ENCODE measurements at places on chromosomes 12 and 14. TPM values are rescaled to one million over a fixed set of nuclear protein-coding genes. Genes with fewer than 3 reads are reported as not detected.

GRCh38 chr14:22303589-22304195, 285.3 kb downstream of the DAD1 start:
- no peaks in the 10 kb centered on the region for H3K36me3 ChIP-seq
- no peak for DNase-seq

GRCh38 chr12:119631930-119632678, 35.8 kb upstream of the PRKAB1 start:
- H3K4me3 ChIP-seq: no peak overlapping the region
- peaks cover 12% of the 10 kb centered on the region for H3K27me3 ChIP-seq
- no peaks in the 10 kb centered on the region for H3K4me1 ChIP-seq
- DNase-seq: no peak
- no peak overlapping the region for H3K27ac ChIP-seq

Gene CREBL2
- 15.2 TPM for total RNA-seq

DNA sequence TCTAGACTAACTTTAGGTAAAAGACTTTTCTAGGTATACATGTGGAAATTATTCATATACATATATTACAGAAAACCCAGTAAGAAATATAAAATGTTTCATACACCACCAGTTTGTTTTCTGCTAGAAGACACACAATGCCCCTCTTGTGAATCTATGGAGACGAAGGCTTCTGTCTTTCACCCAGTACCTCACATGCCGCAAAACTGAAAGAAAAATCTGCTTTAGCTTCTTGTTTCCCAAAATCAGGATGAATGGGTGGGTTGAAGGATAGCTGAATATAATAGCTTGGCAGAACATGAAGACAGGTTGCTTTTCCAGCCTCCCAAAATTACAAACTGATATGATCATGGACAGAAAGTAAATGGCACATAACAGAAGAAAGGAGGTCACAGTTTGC, 1.3 kb downstream of the TAS2R30 start:
- no peaks in the 10 kb centered on the region for H3K27me3 ChIP-seq
- no peak for DNase-seq
- H3K4me3 ChIP-seq: no peak overlapping the region
- no peaks in the 10 kb centered on the region for H3K36me3 ChIP-seq

DNA sequence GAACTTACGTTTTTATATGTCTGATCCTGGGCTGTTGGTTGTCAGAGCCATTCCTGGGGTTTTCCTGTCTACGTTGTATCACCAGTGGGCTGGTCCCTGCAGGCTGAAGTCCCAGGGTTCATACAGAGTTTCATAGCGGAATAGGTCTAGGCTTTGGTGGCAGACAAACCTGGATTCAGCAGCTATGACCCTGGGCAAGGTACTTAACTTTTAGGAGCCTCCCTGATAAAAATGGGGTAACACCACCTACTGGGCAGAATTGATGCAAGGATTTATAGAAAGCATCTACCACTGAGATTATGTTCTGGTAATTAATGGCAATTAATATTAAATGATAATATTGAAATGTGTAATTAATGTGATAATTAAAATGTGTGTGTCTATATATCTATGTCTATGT, 141.2 kb downstream of the SYNE2 start:
- no peaks in the 10 kb centered on the region for H3K27me3 ChIP-seq
- H3K36me3 ChIP-seq: peaks cover 13% of the 10 kb centered on the region
- H3K4me3 ChIP-seq: no peak overlapping the region
- H3K27ac ChIP-seq: no peak overlapping the region

Gene ADAM21
- total RNA-seq: 0.10 TPM

GRCh38 chr12:113108308-113108707, 27.3 kb downstream of the RASAL1 start:
- H3K4me3 ChIP-seq: no peak overlapping the region
- DNase-seq: no peak
- no peaks in the 10 kb centered on the region for H3K4me1 ChIP-seq
- peaks cover 5% of the 10 kb centered on the region for H3K27me3 ChIP-seq
- no peaks in the 10 kb centered on the region for H3K36me3 ChIP-seq
- no peak overlapping the region for H3K27ac ChIP-seq

GRCh38 chr12:6044082-6044481, 80.4 kb downstream of the VWF start:
- H3K4me3 ChIP-seq: no peak overlapping the region
- no peak for DNase-seq
- no peaks in the 10 kb centered on the region for H3K27me3 ChIP-seq

Gene CIROP
- not detected for total RNA-seq

DNA sequence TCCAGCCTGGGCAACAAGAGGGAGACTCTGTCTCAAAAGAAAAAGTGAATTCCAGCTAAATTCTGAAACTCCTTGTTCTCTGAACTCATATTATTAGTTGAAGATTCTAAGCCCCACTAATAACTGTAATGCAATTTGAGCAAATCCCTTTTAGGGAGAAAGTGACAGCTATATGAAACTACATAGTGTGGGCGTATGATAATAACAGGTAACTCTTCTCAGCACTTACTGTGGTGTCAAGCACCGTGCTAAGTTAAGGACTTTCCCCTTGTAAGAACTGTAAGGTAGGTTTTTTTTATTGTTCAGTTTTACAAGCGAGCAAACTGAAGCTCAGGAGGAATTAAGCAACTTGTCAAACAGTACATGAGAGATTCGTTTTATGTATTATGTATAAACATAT, 5.4 kb downstream of the ANKRD13A start:
- no peak for DNase-seq
- no peaks in the 10 kb centered on the region for H3K27me3 ChIP-seq
- H3K36me3 ChIP-seq: no peaks in the 10 kb centered on the region
- H3K27ac ChIP-seq: no peak overlapping the region
- no peak overlapping the region for H3K4me3 ChIP-seq

DNA sequence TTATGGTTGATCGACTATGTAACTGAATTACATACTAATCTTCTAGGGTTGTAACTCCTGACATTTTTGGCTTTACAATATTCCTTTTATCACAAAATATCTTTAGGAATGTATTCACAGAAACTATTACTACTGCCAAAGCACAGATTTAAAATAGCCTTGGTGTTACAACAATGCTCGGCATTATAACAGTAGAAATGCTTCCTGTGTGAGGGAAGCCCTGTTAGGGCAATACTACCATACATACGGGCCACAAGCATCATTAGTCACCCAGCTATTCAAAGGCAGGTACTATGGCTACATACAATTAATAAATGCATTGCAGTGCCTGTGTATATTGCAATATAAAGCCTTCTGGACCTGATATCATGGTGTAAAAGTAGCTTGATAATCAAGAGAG, 517.8 kb downstream of the C12orf50 start:
- no peak overlapping the region for H3K4me3 ChIP-seq
- DNase-seq: no peak
- no peaks in the 10 kb centered on the region for H3K4me1 ChIP-seq

DNA sequence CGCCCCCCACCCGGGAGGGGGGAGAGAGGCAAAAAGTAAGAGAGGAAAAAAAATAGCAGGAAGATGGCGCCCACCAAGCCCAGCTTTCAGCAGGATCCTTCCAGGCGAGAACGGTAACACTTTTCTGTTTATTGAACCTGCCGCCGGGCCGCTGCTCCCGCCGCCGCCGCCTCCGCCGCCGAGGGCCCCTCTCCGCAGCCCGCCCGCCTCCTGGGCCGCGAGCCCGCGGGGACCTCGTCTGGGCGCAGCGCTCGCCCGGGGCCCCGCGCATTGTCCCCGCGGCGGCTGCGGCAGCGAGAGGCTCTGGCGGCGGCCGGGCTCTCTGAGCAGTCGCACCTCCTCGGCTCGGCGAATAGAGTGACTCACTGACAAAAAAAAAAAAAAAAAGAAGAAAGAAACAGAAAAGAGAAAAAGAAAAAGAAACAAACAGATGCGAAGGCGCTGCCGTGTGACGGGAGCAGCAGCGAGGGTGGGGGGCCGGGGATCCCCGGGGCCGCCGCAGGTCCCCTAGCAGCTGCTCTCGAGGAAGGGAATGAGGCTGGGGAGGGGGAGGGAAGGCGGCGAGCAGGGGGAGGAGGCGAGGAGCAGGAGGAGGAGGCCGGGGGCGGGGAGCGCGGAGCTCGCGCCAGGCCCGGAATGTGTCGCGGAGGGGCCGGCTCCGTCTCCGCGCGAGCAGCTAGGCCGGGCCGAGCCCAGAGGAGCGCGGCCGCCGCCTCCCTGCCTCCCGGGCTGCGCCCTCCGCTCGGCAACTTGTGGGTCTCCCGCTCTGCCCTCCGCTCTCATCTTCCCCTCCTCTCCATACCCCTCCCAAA, 781 bp downstream of the NPAS3 start:
- peak overlapping the region; percentile 61 for H3K4me3 ChIP-seq
- no peaks in the 10 kb centered on the region for H3K36me3 ChIP-seq
- DNase-seq: peak; percentile 82
- H3K27ac ChIP-seq: peak overlapping the region; percentile 64
- peaks cover 3% of the 10 kb centered on the region for H3K4me1 ChIP-seq
- H3K27me3 ChIP-seq: no peaks in the 10 kb centered on the region

Gene C3AR1
- total RNA-seq: 3.6 TPM

DNA sequence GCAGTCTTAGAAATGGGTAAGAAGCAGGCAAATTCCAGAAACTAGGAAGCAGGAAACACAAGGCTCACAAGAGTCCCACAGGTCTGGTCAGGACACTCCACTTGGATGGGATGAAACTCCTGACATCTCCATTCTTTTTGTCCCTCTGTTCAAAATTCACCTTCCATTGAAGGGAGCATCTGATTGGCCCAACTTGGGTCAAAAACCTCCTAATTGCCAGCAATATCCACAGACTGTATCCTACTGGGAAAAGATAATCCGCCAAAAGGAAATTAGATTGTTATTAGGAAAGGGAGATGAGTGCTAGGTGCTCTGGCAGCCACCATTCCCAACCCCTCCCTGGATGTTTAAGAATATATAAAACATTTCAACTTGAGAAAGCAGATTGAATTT, 256.9 kb downstream of the ZFP36L1 start:
- H3K36me3 ChIP-seq: no peaks in the 10 kb centered on the region
- no peak overlapping the region for H3K4me3 ChIP-seq
- no peaks in the 10 kb centered on the region for H3K27me3 ChIP-seq
- H3K27ac ChIP-seq: no peak overlapping the region

DNA sequence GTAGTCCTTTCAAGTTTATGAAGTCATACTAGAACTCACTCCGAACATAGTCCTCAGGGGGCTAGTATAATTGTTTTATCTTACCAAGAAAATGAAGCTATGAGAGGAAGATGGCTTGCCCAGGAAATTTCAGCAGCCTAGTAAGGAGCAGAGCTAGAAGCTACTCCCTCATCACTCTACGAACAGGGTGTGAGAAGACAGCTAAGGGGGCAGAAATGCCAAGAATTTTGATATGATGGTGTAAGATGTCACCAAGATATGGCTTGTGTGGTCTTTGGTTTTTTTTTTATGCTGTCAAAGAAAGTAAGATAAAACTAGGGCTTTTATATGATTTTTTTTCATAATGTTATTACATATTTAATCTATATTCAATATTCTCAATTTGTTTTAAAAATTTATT, 47.6 kb downstream of the PRICKLE1 start:
- H3K4me3 ChIP-seq: no peak overlapping the region
- no peak for DNase-seq
- peaks cover 16% of the 10 kb centered on the region for H3K36me3 ChIP-seq
- no peak overlapping the region for H3K27ac ChIP-seq
- H3K4me1 ChIP-seq: no peaks in the 10 kb centered on the region
- H3K27me3 ChIP-seq: no peaks in the 10 kb centered on the region

- no peaks in the 10 kb centered on the region for H3K36me3 ChIP-seq
- no peaks in the 10 kb centered on the region for H3K27me3 ChIP-seq
- no peak overlapping the region for H3K4me3 ChIP-seq
- no peak for DNase-seq
These were observed 28.5 kb downstream of the CD9 start for GRCh38 chr12:6228535-6229223.

DNA sequence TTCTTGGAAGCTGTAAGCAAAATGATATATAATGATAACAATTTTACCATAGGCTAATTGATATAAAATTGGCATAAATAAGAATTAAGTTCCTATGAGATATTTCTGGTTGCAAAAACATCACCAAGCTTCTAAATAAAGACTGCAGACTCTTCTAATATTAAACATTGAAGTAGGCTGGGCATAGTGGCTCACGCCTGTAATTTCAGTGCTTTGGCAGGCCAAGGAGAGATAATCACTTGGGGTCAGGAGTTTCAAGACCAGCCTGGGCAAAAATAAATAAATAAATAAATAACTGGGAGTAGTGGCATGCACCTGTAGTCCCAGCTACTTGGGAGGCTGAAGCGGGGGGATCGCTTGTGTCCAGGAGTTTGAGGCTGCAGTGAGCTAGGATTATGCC, 71.8 kb downstream of the NPAS3 start:
- H3K4me1 ChIP-seq: no peaks in the 10 kb centered on the region
- H3K27me3 ChIP-seq: no peaks in the 10 kb centered on the region
- no peak overlapping the region for H3K4me3 ChIP-seq
- H3K27ac ChIP-seq: no peak overlapping the region
- no peak for DNase-seq
- H3K36me3 ChIP-seq: no peaks in the 10 kb centered on the region

DNA sequence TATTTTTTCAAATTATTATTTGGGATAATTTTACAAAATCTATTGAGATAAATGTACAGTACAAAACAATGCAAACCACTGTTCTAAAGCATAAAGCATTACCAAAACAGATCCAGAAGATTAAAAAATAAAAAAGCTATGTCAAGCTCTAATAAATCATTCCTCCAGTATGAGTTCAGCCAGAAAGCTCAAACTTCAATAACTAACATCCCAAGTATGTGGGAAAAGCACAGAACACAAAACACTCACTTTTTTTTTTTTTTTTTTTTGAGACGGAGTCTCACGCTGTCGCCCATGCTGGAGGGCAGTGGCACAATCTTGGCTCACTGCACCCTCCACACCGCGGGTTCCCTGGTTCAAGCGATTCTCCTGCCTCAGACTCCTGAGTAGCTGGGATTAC, 11.3 kb downstream of the SAV1 start:
- H3K36me3 ChIP-seq: no peaks in the 10 kb centered on the region
- no peaks in the 10 kb centered on the region for H3K27me3 ChIP-seq
- no peak overlapping the region for H3K4me3 ChIP-seq
- DNase-seq: no peak

DNA sequence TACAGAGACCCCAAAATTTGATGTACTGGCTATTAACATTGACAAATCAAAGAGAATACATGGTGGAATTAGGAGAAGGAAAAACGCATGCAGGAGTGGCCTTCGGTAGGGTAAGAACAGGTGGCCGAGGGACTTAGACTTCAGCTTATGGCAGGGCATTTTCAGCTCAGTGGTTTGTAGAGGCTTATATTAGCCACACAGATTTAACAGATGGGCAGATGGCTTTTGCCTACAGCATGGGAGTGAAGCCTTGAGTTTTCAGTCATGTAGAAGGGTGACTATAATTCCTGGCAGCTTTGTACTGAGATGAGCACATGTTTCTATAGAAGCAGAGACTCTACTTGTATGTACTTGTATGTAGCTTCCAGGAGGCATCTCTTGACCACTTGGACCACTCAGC, 40.9 kb upstream of the PLEKHA5 start:
- H3K27ac ChIP-seq: no peak overlapping the region
- no peaks in the 10 kb centered on the region for H3K4me1 ChIP-seq
- no peaks in the 10 kb centered on the region for H3K36me3 ChIP-seq
- H3K4me3 ChIP-seq: no peak overlapping the region

All from heart right ventricle (tissue), 16 donors.